ENCODE measurements at places on chromosomes 5 and 9.

DNA sequence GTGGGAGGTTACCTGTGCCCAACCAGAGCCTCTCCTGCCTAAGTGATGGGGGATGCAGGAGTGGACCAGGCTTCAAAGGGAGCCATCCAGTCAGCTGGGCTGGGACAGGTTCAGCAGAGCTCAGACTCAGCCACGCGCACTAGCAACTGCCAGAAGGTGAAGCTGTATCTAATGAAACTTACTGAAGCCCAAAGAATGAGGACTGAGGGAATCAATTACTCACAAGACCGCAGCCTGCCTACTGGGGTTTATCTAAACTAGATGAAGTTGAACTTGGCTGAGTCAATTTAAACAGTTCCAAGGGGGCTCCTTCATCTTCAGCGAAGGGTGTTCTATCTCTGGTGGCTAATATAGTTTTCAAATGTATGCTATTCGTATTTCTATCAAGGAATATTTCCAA is 11.4 kb downstream of the HAND1 start:
- no peak for DNase-seq

- DNase-seq, result no peak
Observed at GRCh38 chr9:37119360-37119759, 1.0 kb upstream of the ZCCHC7 start.

DNA sequence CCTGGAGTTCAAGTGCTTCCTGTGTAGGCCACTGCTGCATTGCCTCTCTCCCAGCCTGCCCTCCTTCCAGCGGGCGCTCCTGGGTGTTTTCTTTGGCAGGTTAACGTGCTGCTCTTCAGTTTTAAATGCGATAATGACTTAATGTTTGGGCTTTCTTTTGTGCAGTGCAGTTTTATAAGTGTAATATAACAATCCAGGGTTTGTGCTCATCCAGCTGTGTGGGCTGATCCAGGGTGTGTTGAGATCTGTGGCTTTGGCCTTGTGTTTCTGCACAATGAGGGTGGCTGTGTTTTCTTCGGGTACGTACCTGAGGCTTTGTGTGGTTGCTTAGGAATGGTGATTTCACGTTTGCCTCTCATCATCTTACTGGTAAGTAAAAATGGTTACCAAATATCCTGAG is 50.6 kb downstream of the PCSK5 start:
- no peak for DNase-seq

DNA sequence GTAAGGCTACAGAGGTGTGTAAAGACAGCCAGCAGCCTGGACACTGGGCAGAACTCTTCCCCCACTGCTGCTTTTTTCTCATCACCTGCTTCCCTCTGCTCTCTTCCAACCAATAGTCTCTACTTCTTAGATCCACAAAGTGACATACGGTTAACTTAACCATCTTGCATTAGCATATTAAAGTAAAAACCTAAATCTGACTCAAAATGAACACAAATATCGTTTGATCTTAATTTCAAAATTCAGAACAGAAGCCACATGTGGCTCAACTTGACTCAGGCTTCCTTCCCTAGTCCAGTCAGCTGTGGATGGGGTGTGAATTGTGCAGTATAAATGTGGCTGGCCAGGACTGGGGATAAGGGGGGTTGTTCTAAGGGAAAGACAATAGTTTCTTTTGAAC is 114.3 kb downstream of the STARD4 start:
- DNase-seq, result no peak

- DNase-seq, result no peak
Observed at GRCh38 chr5:12896086-12896485, 991.8 kb upstream of the CTNND2 start.

GRCh38 chr9:123637606-123637944 is 281.6 kb downstream of the CRB2 start:
- DNase-seq, result peak; percentile 19

DNA sequence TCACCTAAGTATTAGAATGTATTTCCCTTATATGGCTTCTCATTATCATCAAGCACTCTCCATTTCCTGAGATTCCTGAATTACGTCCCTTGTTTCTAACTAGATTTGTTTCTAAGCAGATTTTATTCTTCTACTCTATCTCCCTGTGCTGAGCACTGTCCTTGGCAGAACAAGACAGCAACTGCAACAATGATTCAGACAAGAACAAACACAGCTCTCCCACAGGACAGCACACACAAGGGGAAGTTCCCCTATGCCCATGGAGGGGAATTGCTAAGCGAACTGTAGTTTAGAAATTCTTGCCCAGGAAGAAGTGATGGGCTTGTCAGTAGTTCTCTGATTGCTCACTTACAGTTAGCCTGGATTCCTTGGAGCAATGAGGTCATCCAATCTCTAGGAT is 759.9 kb downstream of the DTWD2 start:
- DNase-seq, result no peak

DNA sequence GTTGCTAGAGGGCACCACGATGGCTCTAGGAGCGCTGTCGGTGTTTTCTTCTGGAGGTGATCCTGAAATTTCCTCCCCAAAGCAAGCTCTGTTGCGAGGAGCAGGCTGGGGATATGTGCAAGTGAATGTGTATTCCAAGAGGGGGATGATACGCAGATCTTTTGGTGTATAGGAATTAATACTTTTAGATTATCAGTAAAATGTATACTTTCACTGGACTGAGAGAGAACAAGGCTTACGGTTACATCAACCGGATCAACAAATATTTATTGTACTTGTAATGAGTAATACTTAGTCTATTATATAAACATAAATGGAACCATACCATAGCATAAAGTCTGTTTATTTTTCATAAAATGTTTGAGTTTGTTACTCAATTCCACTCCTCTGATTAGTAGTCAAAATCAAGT is 632 bp upstream of the PRKAA1 start:
- no peak for DNase-seq

DNA sequence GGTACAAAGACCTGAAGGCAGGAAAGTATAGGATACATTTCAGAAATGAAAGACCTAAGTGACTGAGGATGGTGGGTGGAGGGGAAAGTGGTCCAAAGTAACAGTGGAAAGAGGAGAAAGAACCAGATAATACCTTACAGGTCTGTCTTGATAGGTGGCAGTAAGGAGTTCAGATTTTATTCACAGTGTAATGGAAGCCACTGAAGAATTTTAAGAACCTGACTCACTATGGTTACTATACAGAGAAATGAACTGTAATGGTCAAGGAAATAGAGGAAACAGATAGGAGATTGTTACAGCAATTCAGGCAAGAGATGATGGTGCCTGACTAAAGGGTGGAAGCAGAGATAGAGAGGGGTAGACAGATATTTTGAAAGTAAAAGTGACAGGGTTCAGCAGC is 46.5 kb downstream of the EPB41L4A start:
- DNase-seq, result no peak

Measured in GM03348 (cell line).